ENCODE measurements at places on chromosomes 1 and 21.
A peak's percentile ranks its signal among the peaks of the same experiment; 100 is the strongest.

GRCh38 chr1:50917138-50918137 is 42.6 kb downstream of the FAF1 start:
- no peak for DNase-seq

DNA sequence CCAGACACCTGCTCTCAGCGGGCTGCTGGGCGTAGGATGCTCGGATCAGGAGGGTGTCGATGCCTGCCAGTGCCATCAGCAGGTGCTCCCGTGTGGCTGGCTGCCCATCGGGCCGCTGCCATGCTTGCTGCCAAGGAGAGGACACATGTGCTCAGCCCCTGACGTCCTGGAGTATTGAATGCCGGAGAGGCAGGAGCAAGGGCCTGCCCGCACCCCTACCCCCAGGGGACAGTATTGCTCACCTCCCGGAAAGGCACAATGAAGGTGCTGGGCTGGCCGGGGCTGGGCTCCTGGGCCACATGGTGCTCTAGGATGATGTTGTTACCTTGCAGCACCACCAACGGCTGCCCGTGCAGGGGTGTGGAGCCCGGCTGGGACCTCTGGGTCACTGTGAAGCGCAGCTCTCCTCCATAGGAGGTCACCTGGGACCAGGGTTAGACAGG is 61.5 kb downstream of the HSPG2 start:
- no peak for DNase-seq

DNA sequence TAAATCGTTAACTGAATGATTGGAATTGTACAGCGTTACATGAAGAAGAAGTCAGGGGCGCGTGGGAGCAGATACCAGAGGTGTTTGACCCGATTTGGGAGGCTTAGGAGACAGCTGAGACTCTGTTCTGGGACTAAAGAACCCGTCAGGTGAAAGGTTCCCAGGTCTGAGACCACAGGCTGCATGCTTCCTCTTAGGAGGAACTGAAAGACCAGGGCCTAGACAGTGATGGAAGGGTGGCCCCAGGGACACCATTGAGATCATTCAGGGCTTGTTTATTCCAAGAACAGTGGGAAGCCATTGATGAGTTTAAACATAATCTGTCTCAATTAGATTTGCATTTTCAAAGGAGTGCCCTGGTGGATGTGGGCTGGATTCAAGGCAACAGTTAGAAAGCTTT is 904 bp downstream of the KLF17 start:
- peak; percentile 21 for DNase-seq

DNA sequence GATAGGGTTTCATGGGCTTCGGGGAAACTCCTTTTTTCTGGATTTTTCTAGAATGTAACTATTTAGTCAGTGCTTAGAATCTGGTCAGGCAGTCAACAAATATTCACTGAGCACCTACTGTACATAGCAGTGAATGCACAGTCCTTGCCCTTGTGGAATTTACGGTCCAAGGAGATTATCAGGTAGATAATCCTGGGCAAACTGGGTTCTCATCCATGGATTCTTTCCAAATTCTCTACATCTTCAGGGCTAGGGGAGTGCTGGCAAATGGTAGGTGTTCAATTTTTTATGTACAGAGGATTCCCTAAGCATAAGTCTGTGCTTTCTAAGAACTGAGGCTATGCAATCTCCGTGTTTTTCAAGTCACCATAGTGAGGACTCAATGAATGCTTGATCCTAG is 140.7 kb upstream of the CD34 start:
- DNase-seq = no peak

DNA sequence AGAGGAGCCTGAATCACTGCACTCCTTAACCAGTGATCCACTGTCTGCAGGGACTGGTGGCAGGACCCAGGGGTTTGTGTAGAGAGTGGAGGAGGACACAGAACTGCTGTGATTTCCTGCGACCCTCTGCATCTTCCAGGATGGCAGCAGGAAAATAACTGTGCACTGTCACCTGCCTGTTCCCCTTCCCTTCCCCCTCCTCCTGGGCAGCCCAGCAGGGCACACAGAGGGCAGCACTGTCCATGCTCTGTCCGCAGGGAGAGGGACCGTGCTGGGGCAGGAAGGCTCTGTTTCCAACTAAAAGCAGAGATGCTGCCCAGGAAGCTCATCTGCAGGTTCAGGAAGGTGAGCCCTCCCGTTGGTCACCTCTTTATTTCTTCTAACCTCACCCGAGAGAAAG is 168.7 kb downstream of the ZBTB18 start:
- no peak for DNase-seq

- no peak for DNase-seq
Observed at GRCh38 chr1:213281640-213282301, 230.7 kb downstream of the RPS6KC1 start.

GRCh38 chr21:41059871-41060270 is 108.1 kb upstream of the BACE2 start:
- DNase-seq = no peak

DNA sequence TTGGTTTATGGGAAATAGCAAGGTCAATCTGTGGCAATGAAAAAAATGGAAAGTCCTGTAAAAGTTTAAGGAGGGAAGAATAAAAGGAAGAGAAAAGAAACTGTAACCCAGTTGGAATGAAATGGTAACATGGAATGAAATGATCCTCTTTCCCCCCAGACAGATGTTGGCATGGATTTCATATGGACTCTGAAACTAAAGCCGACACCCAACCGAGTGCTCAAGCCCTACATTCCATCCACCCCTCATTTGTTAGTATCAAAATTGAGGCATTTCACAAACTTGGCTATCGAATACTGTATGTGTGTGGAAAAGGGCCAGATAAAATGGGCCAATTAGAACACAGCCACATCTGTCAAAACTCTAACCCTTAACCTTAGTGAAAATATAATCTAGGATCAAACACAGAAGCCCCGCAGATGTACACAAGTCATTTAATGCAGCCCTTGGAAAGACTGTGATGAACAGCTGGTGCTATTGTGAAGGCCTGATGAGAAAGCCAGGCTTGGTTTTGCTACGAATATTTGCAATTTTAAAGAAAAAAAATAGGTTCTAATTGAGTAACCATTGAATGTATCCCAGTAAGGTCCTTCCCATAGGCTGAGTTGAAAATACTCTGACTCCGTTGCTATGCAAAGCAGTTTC is 72.6 kb upstream of the RGL1 start:
- DNase-seq = no peak

DNA sequence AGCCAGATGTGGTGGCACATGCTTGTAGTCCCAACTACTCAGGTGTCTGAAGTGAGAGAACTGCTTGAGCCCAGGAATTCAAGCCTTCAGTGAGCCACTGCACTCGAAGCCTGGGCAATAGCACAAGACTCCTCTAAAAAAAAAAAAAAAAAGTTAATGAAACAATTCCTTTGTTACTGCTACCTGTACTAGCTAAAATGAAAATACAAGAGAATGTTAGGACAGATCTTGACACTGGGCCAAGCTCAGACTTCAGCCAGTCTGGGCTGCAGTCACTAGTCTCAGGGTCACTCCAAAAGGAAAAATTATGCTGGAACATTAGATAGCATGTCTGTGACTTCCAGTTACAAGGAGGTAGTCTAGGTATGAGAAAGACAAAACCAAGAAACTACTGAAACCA is 56.5 kb downstream of the TRIM33 start:
- DNase-seq = no peak

GRCh38 chr1:240683576-240683975 is 71.6 kb upstream of the GREM2 start:
- no peak for DNase-seq

- DNase-seq = no peak
Observed at GRCh38 chr1:94456736-94457135, 38.5 kb downstream of the ABCD3 start.

GRCh38 chr1:15038232-15039016 is 115.1 kb upstream of the TMEM51 start:
- DNase-seq = peak; percentile 86

DNA sequence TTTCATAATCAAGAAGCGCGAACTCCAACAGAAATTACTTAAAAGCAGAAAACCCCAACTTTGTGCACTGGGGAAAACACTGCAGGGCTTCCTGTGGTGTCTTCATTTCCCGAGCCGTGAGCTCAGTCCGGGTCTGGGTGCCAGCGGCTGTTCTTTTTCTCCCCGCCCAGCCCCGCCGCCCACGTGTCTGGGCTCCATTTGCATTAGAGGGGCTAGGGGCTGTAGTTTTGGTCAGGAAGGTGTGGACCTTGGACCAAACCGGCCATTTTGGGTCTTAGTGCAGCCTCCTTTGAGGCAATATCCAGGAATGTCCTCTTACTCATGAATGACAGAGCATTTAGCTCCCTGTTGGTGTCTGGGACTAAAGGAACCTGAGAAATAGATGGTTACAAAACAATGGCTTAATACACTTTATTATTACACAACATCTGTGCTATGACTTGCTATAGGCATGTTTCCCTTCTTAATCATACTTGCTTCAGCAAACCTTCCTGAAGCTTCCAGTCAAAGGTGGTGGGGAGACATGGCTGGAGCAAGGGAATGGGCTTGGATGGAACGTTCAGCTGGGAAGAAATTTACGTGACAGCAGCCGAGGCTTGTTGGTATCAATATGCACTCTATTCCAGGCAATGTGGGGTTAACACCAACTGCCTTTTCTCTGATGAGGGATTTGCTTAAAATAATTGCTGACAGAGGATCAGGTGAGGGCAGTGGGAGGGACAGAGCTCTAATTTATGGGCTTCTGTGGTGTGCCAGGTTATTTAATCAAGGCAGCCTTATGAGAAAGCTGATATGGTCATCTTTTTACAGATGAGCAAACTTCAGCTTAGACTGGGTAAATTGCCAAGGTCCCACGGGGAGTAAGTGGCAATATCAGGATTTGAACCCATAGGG is 1.1 kb downstream of the AGTRAP start:
- DNase-seq = peak; percentile 78

DNA sequence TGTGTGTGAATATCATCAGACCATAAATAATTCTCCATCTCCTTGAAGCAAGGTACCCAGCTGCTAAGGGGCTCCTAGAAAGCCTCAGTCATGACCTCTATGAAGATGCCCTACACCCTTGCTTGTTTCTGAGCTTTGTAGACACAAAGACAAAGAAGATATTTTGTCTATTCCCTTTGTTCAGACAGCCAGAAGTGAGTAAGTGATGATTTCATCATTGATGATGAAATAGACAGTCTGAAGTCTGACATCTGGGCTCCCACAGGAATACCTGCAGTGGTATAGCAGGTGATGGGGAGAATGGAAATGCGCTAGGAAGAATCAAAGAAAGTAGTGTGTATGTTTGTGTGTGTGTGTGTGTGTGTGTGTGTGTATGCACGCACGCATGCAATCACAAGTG is 82.2 kb upstream of the DPT start:
- DNase-seq = no peak

- no peak for DNase-seq
Observed at GRCh38 chr21:46401186-46401910, 57.3 kb upstream of the DIP2A start.

- DNase-seq = no peak
Observed at GRCh38 chr1:12343823-12344487, 114.1 kb downstream of the VPS13D start.

- DNase-seq = no peak
Observed at GRCh38 chr21:31457675-31458074, 113.6 kb upstream of the TIAM1 start.

DNA sequence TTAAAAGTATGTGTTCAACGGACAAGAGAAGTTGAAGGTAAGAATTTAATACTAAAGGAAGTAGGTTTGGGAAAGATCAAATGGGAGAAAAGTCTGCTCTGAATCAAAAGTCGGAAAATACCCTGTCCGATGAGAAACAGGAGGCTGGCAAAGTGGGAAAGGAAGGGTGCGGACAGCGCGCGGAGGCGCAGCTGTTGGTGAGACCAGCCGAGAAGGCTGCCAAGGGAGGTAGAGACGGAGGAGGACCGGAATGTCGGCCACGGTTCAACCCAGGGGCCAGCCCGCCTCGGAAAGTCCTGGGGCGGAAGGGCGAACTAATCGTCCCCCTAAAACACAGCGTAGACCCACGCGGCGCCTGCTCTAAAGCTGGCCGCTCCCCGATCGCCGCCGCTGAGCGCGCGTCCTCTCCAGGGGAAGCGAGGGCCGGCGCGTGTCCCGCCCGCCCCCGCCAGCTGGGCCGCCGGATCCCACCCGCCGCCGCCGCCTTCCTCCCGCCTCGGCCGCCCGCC is 639 bp upstream of the SPATA1 start:
- peak; percentile 57 for DNase-seq

GRCh38 chr1:35640380-35641232 is 720 bp downstream of the PSMB2 start:
- DNase-seq = no peak

DNA sequence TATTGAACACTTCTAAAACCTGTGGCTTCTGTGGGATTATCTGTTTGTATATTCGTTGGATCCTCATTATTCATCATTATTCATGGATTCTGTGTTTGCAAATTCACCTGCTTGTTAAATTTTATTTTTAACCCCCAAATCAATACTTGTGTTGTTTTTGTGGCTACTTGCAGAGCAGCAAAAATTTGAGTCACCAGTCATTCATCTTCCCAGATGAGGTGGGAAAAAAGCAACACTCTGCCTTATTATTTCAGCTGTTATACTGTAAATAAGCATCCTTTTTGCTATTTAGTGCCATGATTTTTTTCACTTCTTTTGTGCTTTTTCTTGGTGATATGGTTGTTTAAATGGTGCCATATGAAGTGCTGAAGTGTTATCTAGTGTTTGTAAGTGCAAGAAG is 56.7 kb downstream of the RASAL2 start:
- DNase-seq = no peak

Data from RPMI8226 (cell line).